ENCODE measurements at places on chromosomes 3 and 15.

GRCh38 chr3:16432714-16433113 is 80.8 kb downstream of the RFTN1 start:
- no peak for DNase-seq

DNA sequence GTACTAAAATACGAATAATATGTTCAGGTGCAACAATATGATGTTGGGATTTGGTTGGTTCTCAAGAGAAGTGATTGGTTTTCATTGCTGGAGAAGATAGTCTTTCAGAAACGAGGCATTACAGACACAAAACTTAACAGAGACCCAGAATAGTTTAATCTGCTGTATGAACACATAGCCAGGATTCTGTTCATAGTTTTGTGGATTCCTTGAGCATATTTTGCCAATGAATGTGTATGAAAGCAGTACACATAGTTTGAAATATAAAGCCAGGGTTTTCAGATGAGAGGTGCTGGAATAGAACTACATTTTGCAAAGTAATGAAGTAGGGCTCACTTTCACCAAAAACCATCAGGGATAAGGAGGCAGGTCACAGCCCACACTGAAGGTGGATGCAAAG is 5.7 kb upstream of the MCTP2 start:
- no peak for DNase-seq

- DNase-seq: no peak
Observed at GRCh38 chr3:125394406-125394805, 19.3 kb upstream of the ZNF148 start.

DNA sequence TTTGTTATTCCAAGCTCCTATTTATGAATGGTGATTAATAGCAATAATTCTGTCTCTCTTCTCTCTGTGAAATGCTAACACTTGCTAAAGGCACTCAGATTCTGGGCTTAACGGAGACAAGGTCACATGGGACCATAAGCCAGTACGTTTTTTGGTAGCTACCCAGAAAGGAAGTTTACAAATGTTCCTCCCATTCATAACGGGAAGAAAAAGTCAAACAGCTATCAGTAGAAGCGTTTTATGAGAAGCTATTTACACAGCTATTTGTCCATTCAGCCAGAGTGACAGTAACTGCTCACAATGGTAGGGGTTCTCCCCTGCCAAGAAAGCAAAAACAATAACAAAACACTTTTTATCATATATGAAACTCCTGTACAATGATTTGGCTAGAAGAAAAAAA is 51.5 kb downstream of the ZMAT3 start:
- DNase-seq: no peak

DNA sequence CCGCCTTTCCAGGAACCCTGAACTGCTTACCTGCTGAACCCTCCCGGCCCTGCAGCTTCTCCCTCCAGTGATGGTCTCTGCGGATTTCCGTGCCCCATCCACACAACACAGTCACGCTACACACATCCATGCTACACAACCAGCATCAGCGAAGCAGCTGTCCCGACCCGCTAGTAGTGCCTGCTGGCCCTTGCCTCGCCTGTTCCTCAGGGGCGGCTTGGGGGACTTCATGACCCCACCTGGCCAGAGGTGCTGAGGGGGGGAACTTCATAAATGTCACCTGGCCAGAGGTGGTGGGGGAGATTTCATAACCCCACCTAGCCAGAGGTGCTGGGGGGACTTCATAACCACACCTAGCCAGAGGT is 530 bp upstream of the TUBGCP5 start:
- DNase-seq: no peak

GRCh38 chr15:90266485-90266884 is 1.0 kb downstream of the NGRN start:
- DNase-seq: no peak
